ENCODE measurements at places on chromosomes 11 and 22.

- H3K27ac ChIP-seq, result no peak overlapping the region
- H3K4me3 ChIP-seq, result no peak overlapping the region
- H3K27me3 ChIP-seq, result no peaks in the 10 kb centered on the region
- DNase-seq, result no peak
- peaks cover 7% of the 10 kb centered on the region for H3K36me3 ChIP-seq
These were observed 4.2 kb downstream of the TSSC4 start for GRCh38 chr11:2404735-2405196.

DNA sequence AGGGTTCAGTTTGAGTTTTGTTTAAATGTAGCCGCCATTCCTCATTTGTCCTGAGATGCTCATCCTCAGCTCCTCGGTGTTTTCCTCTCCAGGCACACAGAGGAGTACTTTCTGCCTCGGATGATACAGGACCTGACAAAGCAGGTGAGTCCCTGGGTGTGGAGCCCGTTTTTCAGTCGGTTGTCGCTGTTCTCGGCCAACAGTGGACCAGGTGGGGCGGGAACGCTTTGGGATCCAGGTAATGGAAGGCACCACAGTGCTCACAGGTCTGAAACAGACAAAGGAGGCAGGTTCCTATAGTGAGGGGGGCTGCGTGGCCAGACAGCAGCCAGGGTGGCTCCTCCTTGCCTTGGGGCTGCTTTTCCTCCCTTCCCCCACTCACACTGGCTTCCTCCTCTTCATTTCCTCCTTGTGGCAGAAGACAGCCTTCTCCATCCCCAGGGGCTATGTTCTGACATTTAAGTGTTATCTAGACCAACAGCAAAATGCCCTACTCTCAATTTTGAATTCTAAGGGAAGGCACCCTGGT, 19.4 kb downstream of the NADSYN1 start:
- H3K27ac ChIP-seq, result no peak overlapping the region
- no peak overlapping the region for H3K4me3 ChIP-seq
- no peaks in the 10 kb centered on the region for H3K4me1 ChIP-seq
- H3K27me3 ChIP-seq, result no peaks in the 10 kb centered on the region
- no peak for DNase-seq
- H3K36me3 ChIP-seq, result peaks cover 41% of the 10 kb centered on the region

GRCh38 chr11:96126917-96127595, 203.1 kb upstream of the MTMR2 start:
- peaks cover 19% of the 10 kb centered on the region for H3K36me3 ChIP-seq
- H3K27me3 ChIP-seq, result no peaks in the 10 kb centered on the region
- H3K27ac ChIP-seq, result no peak overlapping the region
- no peak overlapping the region for H3K4me3 ChIP-seq
- H3K4me1 ChIP-seq, result peaks cover 30% of the 10 kb centered on the region

DNA sequence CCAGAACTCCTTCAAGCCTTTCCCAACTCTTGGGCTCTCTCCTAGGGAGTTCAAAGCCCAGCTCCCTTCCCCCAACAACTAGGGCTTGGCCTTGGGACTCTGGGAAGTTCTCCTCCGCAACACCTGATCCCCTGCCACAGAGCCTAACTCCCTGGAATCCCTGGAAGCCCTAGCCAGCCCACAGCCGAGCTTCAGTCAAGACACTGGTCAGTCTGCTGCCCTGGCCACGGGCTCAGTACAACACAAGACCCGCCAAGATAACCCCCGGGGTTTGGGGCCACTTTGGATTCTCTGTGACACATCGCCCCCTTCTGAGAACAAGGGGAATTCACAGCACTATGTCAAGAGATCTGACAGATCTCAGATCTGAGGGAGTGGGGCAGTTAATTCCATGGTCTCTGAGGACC, 58.3 kb downstream of the SLC22A12 start:
- H3K4me1 ChIP-seq, result no peaks in the 10 kb centered on the region
- peak; percentile 37 for DNase-seq
- no peaks in the 10 kb centered on the region for H3K36me3 ChIP-seq
- peaks cover 28% of the 10 kb centered on the region for H3K27me3 ChIP-seq

DNA sequence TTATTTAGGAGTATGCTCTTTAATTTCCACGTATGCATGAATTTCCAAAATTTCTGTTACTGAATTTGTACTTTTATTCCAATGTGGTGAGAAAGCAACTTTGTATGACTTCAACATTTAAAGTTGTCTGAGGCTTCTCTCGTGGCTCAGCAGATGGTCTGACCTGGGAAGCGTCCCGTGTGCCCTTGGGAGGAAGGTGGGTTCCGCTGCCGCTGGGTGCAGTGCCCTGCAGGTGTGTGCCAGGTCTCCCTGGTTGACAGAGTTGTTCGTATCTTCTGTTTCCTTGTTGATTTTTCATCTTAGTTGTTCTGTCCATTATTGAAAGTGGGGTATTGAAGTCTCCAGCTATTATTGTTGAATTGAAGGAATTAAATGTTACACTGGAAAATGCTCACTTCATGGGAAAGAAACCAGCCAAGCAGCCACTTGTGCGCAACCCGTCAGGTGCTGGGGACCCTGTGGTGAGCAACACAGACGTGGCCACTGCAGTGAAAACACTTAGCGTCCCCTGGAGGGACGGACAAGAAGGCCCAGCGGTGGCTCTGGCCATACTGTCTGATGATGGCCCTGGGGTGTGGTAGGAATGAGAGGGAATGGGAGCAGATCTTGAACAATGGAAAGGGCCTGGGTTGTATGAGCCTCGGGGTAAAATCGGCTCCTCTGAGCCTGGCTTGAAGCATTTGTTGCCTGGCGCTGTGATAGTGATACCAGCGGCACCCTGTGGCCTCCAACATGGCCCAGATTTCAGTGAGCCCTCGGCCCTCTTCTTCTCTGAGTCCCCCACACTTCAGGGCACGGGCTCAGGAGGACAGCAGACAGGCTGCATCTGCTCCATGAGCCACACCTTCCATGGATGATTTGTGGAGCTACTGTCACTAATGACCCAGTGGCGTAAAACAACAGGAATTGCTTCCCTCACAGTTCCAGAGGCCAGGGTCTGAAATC, 31.5 kb upstream of the KRTAP5-7 start:
- H3K27me3 ChIP-seq, result no peaks in the 10 kb centered on the region
- H3K36me3 ChIP-seq, result peaks cover 67% of the 10 kb centered on the region
- no peak overlapping the region for H3K27ac ChIP-seq
- no peak overlapping the region for H3K4me3 ChIP-seq
- H3K4me1 ChIP-seq, result peaks cover 6% of the 10 kb centered on the region

GRCh38 chr11:73126804-73127480, 15.2 kb downstream of the FCHSD2 start:
- no peaks in the 10 kb centered on the region for H3K27me3 ChIP-seq
- H3K4me1 ChIP-seq, result no peaks in the 10 kb centered on the region
- peaks cover 55% of the 10 kb centered on the region for H3K36me3 ChIP-seq
- no peak for DNase-seq

DNA sequence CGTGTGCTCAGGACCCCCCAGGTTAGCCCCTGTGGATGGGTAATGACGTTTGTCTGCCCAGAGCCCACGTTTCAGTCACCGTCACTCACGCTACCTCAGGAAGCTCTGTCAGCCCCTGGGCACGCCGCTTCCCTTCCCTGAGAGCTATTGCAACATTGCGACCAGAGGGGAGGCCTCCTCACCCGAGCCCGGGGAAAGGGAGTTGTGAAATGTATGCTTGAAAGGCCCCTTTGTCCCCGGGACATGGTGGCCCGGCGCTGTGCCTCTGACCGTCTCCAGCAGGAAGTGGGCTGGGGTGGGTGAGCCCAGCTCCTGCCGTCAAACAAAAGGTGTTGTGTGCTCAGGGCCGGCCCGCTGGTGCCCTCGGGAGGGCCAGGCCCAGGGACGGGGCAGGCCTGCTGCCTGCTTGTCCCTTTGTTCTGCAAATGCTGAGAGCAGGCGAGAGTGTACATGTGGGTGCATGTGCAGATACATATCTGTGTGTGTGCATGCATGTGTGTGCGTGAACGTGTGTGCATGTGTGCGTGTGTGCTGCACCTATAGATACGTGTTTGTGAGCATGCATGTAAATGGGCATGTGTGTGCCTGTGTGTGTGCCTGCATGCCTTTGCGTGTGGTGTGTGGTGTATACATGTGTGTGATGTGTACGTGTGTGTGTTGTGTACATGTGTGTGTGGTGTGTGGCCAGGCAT, 1125.0 kb downstream of the BRD1 start:
- H3K27me3 ChIP-seq, result no peaks in the 10 kb centered on the region
- DNase-seq, result no peak
- no peaks in the 10 kb centered on the region for H3K36me3 ChIP-seq
- no peak overlapping the region for H3K4me3 ChIP-seq

GRCh38 chr11:61863548-61864081, 27.7 kb downstream of the FADS3 start:
- no peak overlapping the region for H3K27ac ChIP-seq
- no peak for DNase-seq
- no peaks in the 10 kb centered on the region for H3K27me3 ChIP-seq
- H3K36me3 ChIP-seq, result peaks cover 47% of the 10 kb centered on the region

GRCh38 chr11:37171451-37171850, 573.4 kb upstream of the RAG2 start:
- no peaks in the 10 kb centered on the region for H3K4me1 ChIP-seq
- H3K4me3 ChIP-seq, result no peak overlapping the region
- H3K27me3 ChIP-seq, result no peaks in the 10 kb centered on the region

- H3K27ac ChIP-seq, result no peak overlapping the region
- DNase-seq, result no peak
- H3K36me3 ChIP-seq, result no peaks in the 10 kb centered on the region
- peaks cover 16% of the 10 kb centered on the region for H3K27me3 ChIP-seq
- H3K4me3 ChIP-seq, result no peak overlapping the region
These were observed 6.3 kb downstream of the CABP7 start for GRCh38 chr22:29726106-29726505.

DNA sequence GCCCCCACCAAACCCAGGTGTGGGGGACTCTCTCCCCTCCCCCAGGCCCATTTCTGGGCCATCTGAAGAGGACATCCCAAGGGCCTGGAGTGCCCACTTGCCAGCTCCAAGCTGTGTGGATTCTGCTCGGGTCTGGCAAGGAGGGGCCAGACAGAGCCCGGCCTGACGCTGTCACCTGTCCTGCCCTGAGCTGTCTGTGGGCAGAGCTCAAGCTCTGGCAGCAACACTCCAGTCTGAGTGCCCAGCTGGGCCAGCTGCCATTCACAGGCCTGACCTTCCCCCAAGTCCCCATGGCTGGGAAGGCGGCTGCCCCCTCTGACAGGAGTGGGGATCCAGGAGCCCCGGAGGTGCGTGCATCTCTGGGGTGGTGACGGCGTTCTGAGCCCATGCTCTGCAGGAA, 6.2 kb upstream of the PIM3 start:
- peaks cover 6% of the 10 kb centered on the region for H3K4me1 ChIP-seq
- H3K4me3 ChIP-seq, result no peak overlapping the region
- DNase-seq, result no peak
- H3K27me3 ChIP-seq, result no peaks in the 10 kb centered on the region
- no peak overlapping the region for H3K27ac ChIP-seq

- peaks cover 11% of the 10 kb centered on the region for H3K4me1 ChIP-seq
- H3K27ac ChIP-seq, result no peak overlapping the region
- H3K4me3 ChIP-seq, result peak overlapping the region; percentile 25
- peaks cover 31% of the 10 kb centered on the region for H3K27me3 ChIP-seq
- no peak for DNase-seq
These were observed 1.7 kb downstream of the BRSK2 start for GRCh38 chr11:1391165-1392075.

DNA sequence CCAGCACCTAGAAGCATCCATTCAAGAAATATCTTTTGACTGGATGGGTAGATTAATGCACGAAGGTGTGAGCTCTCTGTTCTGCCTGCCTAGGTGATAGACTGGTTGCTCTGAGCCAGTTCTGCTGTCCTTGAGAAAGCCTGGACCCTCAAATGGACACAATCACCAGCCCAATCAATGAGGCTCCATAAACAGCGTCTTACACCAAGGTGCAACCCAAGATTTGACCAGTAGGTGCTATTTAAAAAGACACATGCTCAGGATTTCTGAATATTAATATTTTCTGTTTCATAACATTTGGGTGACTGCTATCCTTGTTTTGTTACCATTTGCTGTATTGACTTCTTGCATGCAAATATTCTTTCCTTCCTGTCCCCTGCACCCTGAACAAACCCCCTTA, 39.0 kb downstream of the PAMR1 start:
- no peaks in the 10 kb centered on the region for H3K36me3 ChIP-seq
- H3K27me3 ChIP-seq, result peaks cover 11% of the 10 kb centered on the region
- no peaks in the 10 kb centered on the region for H3K4me1 ChIP-seq
- H3K27ac ChIP-seq, result no peak overlapping the region
- no peak overlapping the region for H3K4me3 ChIP-seq

GRCh38 chr11:61921446-61921845, 4.1 kb upstream of the RAB3IL1 start:
- peaks cover 32% of the 10 kb centered on the region for H3K27me3 ChIP-seq
- no peak for DNase-seq
- peaks cover 8% of the 10 kb centered on the region for H3K4me1 ChIP-seq
- H3K4me3 ChIP-seq, result no peak overlapping the region

DNA sequence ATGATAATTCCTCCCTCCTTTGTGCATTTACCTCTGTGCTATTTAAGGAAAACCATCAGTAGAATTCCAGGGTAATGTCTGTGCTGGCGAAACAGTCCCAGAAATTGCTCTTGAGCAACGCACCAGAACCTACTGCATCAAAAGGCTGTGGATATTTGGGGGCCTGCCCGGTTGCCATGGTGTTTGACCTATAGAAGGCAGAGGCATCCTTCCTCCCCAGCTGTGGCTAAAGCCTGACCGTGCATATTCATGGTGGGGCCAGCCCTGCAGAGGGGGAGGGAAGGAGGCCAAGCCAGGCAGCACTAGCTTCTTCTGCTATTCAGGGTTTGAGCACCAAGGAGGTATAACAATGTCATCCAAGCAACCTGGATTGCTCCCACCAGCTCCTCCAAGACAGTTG, 215.0 kb upstream of the E2F8 start:
- H3K4me3 ChIP-seq, result no peak overlapping the region
- no peak overlapping the region for H3K27ac ChIP-seq
- H3K36me3 ChIP-seq, result no peaks in the 10 kb centered on the region
- no peak for DNase-seq
- peaks cover 4% of the 10 kb centered on the region for H3K27me3 ChIP-seq

GRCh38 chr11:68370211-68371111, 58.1 kb downstream of the LRP5 start:
- H3K4me1 ChIP-seq, result peaks cover 9% of the 10 kb centered on the region
- no peaks in the 10 kb centered on the region for H3K27me3 ChIP-seq
- peaks cover 24% of the 10 kb centered on the region for H3K36me3 ChIP-seq
- DNase-seq, result no peak
- H3K4me3 ChIP-seq, result no peak overlapping the region

DNA sequence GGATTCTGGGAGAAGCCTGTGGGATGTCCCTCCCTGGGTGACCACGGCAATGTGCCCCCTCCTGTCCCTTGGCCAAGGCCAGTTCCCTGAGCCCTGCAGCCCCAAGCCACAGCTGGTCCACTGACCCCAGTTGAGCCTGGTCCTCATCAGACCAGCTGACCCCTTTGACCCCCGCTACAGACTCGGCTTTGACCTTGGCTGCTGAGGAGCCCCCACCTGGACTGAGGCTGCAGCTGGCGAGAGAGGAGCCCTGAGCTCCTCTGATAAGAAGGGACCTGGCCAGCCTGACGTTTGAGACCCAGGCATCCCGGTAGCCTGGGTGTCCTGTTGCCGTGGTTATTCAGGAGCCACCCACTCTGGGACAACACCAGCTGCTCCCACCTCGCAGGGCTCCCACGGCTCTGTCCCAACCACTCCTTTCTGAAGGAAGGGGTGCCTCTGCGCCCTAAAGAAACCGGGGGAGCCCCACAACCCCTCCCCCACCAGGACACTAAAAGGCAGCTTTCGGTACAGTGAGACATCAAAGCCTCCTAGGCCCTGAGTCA, 3.0 kb downstream of the ASCL2 start:
- H3K27me3 ChIP-seq, result peaks cover 18% of the 10 kb centered on the region
- no peak overlapping the region for H3K4me3 ChIP-seq
- peak; percentile 18 for DNase-seq
- no peaks in the 10 kb centered on the region for H3K36me3 ChIP-seq

- peaks cover 43% of the 10 kb centered on the region for H3K4me1 ChIP-seq
- no peaks in the 10 kb centered on the region for H3K27me3 ChIP-seq
- H3K27ac ChIP-seq, result peak overlapping the region; percentile 21
- H3K4me3 ChIP-seq, result no peak overlapping the region
- DNase-seq, result no peak
These were observed 14.4 kb downstream of the SREBF2 start for GRCh38 chr22:41847300-41847699.
